ENCODE measurements at places on chromosomes 5 and 9.

GRCh38 chr5:142852416-142853198 lies 82.4 kb downstream of the ARHGAP26 start:
- DNase-seq: no peak

DNA sequence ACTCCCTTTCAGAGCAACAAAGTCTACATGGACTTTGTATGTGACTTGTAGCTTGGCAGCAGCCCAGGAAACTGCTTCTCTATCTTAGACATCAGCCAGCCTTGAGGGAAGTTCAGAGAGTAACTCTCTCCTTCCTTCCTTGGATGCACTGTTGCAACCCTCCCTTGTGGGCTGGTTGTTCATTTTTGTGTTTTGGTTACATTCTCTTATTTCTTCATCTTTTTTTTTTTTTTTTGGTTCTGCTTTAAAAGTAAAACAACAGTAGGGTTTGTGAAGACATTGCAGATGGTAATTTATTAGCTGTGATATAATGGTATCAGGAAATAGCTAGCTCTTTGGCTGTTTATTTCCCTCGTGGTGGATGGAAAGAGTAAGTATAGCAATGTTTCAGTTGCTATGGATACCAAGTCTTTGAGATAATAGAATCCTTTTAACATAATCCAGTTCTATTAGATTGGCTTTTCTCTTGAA lies 97.9 kb upstream of the MAMDC2 start:
- no peak for DNase-seq

DNA sequence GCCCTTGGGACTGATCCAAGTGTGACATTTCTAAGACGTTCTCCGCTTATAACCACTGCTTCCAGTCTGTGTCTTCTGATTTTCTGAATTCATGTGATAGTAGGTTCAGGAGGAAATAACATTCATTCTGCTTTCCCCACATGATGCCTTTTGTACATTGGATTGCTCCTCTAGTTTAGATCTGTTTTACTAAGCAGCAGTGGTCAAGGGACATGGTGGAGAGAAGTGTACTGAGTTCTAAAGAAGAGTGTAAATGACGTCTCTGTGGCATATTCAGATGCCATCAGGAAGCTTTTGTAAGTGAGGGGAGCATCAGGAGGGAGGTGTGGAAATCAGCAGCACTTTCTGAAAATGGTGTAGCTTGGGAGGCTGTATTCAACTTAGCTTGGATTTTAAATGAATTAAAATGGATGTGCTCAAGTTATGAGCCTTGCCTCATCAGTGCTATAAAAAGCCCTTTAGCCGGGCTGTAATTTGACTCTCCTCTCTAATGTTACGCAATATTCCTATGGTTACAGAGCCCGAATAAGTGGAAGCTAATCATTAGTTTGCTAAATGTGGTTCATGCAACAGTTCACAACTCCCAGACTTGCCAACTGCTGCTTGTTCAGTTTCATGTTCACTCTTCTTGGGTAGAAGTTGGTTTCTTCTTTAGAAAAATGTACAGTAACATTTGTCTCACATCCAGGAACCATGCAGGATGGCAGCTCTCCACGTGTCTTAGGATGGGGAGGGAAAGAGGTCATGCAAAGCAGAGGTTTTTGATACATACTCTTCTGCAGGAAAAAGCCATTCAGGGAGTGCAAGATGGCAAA lies 281.3 kb downstream of the ARHGAP26 start:
- DNase-seq: no peak

- DNase-seq: no peak
These were observed 45.7 kb upstream of the TGFBR1 start for GRCh38 chr9:99058964-99059921.

DNA sequence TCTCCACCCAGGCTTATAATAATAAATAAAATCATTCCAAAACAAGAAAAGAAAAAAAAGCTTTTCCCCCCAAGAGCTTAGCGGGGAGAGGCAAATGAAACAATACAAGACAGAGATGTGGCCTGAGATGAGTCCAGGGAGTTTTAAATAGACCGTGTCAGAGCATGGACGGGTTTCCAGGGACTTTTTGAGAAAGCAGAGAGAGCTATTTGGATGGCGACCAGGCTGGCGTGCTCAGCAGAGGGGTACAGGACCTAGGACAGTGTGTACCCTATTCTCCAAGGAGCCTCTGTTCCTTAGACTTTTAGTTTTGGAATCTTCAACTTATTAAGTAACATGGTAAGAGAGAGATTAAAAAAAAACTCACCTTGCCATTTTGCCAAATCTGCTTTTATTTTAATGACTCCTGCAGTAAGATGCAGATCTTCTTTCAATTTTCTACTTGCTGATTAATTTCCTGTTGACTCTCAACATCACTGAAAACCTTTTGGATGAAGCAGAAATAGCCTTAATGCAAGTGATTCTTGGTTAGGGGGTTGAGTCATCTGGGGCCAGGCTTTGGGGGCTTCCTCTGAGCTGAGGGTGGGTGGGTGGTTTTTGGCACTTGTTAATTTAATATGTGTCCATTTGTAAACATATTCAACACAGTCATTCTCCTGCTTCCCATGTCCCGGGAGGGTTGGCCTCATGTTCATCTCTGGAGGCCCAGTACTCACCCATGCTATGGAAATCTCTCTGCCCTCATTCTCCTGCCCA lies 49.6 kb upstream of the OSMR start:
- DNase-seq: no peak

DNA sequence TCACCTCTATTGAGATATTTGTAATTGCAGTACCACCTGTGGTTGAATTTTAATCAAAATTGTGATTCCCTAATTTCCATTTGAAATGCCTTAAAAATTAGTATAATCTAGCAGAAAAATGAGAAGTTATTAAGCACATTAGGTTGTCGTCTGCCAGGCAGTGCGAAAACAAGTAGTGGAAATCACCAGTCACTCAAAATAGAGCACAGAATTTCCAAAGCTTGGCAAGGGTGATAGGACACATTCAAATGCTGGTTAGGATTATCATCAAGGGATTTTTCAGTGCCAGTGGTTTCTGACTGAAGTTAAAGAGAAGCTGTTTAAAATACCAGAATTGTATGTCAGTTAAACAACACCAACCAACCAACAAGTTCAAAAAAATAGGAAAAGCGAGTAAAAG lies 97.8 kb downstream of the PLK2 start:
- DNase-seq: no peak

DNA sequence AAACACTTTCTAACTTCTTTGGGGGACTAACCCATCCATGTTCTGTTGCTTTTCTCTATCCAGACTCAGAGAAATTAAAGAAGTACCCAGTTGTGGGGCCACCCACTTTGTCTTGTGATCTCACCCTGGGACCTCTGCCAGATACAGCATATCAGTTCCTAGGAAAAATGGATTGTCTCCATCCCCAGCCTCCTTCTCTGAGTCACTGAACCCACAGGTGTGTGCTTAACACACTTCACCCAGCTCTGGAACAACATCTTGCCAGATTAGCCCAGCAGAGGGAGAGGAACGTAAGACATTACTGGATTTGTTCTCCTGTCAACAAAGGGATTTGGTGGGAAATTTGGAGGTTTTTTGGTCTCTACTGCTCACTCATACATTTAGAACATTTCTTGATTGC lies 19.2 kb downstream of the FAM240B start:
- no peak for DNase-seq

- DNase-seq: no peak
These were observed 1193.2 kb upstream of the NUDT12 start for GRCh38 chr5:104755806-104756205.

All from stimulated activated CD4-positive, alpha-beta T cell treated with anti-CD3 and anti-CD28 coated beads, Interleukin-1b, Interleukin-23, amount 100 ng/mL, for 1 hour (primary cell).